ENCODE measurements at places on chromosomes 7 and 10.
A peak's percentile ranks its signal among the peaks of the same experiment; 100 is the strongest.

DNA sequence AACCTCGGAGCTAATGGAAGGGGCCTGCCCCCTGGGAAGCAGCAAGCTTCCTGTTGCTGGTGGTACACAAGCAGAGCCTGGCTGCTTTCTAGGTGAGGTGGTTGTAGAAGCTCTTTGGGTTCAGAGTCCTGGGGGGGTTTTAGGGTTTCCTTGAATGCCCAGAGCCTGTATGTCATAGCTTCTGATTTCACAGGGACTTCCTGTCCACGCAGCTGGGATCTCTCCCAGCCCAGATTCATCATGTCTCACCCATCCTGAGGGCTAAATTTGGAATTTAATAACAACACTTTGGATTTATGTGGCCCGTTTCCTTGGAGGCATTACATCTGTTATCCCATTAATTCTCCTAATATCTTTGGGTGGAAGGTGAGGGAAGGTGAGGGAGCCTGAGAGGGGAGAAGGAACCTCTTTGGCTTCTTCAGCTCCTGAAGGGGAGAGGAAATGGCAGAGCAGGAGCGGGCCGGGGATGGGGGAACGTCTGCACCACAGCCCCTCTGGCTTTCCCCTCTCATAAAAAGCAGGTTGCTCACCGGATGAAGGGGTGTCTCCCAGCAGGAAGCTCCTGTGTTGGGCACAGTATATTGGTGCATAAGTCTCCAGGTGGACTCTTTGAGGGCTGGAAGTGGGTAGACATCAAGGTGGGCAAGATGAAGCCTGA is 19.7 kb downstream of the RPS24 start:
- H3K27me3 ChIP-seq: no peaks in the 10 kb centered on the region
- no peak for DNase-seq
- no peak overlapping the region for H3K27ac ChIP-seq
- H3K4me1 ChIP-seq: no peaks in the 10 kb centered on the region
- H3K36me3 ChIP-seq: no peaks in the 10 kb centered on the region

GRCh38 chr7:38507384-38507783 is 123.8 kb downstream of the AMPH start:
- H3K4me3 ChIP-seq: no peak overlapping the region
- no peaks in the 10 kb centered on the region for H3K4me1 ChIP-seq
- no peak for DNase-seq
- H3K27me3 ChIP-seq: no peaks in the 10 kb centered on the region

- no peak for DNase-seq
- no peaks in the 10 kb centered on the region for H3K4me1 ChIP-seq
Measured at GRCh38 chr7:64787295-64787694, 6.9 kb upstream of the ZNF138 start.

DNA sequence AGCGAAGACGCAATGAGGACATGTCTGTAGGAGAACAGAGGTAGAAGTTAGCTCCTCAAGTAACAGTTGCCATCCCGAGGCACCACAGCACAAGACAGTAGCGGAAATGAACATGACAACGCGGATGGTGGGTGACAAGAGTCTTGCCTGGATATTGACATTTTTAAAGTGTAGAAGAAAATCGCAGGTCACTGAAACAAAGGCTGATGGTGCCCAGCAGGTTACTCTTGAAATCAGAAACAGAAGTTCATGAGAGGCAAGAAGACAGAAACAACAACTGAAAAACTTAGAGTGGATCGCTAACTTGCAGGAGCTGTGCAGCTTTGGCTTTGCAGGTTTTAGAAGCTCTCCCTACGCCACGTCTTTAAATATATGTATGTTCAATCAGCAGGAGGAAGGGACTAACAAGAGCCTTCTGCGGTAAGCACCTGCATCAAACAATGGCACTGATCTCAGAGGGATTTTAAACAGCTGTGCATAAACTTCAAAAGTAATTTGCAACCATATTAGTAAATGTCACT is 1.8 kb downstream of the PRKCQ start:
- H3K27me3 ChIP-seq: peaks cover 47% of the 10 kb centered on the region
- no peaks in the 10 kb centered on the region for H3K36me3 ChIP-seq
- peak overlapping the region; percentile 90 for H3K4me3 ChIP-seq
- no peak for DNase-seq
- H3K4me1 ChIP-seq: no peaks in the 10 kb centered on the region

- DNase-seq: no peak
- no peak overlapping the region for H3K4me3 ChIP-seq
- no peak overlapping the region for H3K27ac ChIP-seq
- no peaks in the 10 kb centered on the region for H3K36me3 ChIP-seq
- peaks cover 7% of the 10 kb centered on the region for H3K4me1 ChIP-seq
Measured at GRCh38 chr7:81469869-81470723, 299.8 kb downstream of the HGF start.

- no peak for DNase-seq
- no peaks in the 10 kb centered on the region for H3K27me3 ChIP-seq
- H3K4me3 ChIP-seq: no peak overlapping the region
- no peaks in the 10 kb centered on the region for H3K36me3 ChIP-seq
- no peaks in the 10 kb centered on the region for H3K4me1 ChIP-seq
Measured at GRCh38 chr10:61051344-61051743, 107.4 kb upstream of the RHOBTB1 start.

GRCh38 chr10:121088524-121088923 is 237.4 kb downstream of the WDR11 start:
- H3K27ac ChIP-seq: no peak overlapping the region
- H3K36me3 ChIP-seq: no peaks in the 10 kb centered on the region
- peaks cover 32% of the 10 kb centered on the region for H3K4me1 ChIP-seq
- no peaks in the 10 kb centered on the region for H3K27me3 ChIP-seq
- DNase-seq: no peak
- no peak overlapping the region for H3K4me3 ChIP-seq

DNA sequence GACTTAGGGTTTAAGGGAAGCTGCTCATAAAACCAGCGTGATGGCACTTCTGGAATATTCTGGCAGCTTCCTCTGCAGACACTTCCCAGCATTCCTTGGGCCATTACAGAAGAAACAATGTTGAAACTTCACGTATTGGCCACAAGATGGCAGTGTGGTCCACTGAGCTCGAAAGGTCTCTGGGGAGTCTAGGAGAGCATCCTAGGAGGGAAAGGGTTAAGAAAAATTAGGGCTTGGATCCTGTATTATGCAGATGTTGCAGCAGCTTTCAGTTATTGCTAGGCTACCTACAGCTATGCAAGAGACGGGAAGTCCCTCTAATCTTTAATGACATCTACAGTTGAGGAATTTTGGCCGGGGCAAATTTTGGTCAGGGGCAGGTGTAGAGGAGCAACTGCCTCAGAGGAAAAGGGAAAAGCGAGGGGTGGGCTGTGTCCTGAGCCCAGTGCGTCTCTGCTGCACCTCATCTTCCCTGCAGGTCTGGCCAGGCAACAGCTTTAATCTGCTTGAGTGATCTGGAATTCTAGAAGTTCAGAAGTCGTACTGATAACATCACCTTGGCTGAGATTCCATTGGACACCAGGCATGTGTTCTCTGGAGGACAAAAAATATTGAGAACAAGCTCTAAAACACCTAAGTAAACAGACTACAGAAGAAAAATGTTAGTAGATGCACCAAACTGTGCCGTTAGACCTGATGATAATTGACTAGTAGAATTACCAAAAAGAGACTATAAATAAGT is 220.8 kb upstream of the PRSS58 start:
- no peak for DNase-seq
- no peak overlapping the region for H3K27ac ChIP-seq
- H3K4me3 ChIP-seq: no peak overlapping the region
- no peaks in the 10 kb centered on the region for H3K27me3 ChIP-seq
- no peaks in the 10 kb centered on the region for H3K36me3 ChIP-seq
- no peaks in the 10 kb centered on the region for H3K4me1 ChIP-seq

- H3K27ac ChIP-seq: peak within 1 kb of the TSS; percentile 97
- H3K4me1 ChIP-seq: peaks cover 64% of the 10 kb centered on the region
- peak; percentile 81 for DNase-seq
- no peaks in the 10 kb centered on the region for H3K27me3 ChIP-seq
- peak within 1 kb of the TSS; percentile 82 for H3K4me3 ChIP-seq
Measured at GRCh38 chr7:48089046-48090003, at the start of gene UPP1. Gene UPP1, plus strand, starts transcription at chr7:48089265. Its CDS starts 5,519 bp downstream, at chr7:48094784.

DNA sequence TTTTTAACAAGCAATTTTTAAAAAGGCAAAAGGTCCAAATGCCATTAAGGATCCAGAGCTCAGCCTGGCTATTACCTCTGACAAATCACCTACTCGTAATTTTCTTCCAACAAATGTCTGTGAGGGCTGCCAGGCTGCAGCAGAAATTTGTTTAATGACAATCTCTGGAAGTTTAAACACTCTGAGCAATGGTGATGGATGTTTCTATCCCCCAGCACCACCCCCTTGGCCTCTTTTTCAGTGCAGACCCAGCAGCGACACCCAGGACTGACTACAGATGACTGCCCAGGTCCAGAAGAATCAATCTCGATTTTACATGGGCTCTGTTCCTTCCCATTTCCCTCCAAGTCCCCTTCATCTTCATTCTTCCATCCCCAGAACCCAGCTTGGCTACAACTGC is 201.4 kb upstream of the AOAH start:
- H3K4me3 ChIP-seq: no peak overlapping the region
- no peaks in the 10 kb centered on the region for H3K36me3 ChIP-seq
- H3K4me1 ChIP-seq: no peaks in the 10 kb centered on the region
- no peak for DNase-seq

DNA sequence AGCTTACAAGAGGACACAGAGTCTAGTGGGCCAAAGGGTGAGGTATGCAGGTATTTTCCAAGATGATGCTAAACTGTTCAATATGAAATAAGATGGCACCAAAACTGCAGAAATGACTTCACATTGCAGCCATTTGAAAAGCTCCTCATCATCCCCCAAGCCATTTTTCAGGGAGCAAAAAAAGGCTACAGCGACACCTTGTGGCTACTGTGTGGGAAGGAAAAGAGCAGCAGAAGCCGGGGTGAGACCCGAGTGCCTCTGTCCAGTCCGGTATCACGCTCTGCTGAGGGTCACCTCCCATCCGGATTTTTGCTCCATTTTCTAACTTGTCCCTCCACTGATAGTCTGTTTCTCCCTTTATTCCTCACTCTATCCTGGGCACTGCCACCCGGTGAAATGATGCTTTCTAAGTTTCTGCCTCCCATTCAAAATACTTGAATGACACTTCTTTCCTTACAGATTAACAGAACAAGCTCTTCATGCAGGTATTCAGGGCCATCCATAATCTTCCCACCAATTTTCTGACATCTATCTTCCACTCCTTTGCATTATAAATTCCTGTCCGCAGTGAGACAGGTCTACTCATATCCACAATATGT is 220.2 kb downstream of the DGKI start:
- H3K27me3 ChIP-seq: no peaks in the 10 kb centered on the region
- no peak overlapping the region for H3K4me3 ChIP-seq
- no peaks in the 10 kb centered on the region for H3K36me3 ChIP-seq
- H3K4me1 ChIP-seq: no peaks in the 10 kb centered on the region
- H3K27ac ChIP-seq: no peak overlapping the region
- no peak for DNase-seq

DNA sequence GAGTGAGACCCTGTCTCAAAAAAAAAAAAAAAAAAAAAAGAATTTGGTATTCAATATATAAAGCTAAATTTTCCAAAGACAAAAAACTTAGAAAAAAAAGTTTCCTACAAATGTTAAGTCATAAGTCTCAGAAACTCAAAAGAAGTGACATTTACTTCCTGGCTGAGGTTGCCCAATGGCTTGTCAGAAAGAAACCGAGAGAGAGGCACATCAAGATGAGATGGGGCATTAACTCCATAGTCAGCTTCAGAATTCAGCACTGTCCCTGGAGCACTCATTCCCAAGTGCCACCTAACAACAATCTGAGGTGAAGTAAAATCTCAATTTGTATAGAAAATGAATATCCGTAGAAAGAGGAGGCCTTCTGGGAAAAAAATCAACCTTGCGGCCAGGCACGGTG is 6.8 kb upstream of the SPOCK2 start:
- no peak overlapping the region for H3K4me3 ChIP-seq
- H3K4me1 ChIP-seq: no peaks in the 10 kb centered on the region
- DNase-seq: no peak
- peaks cover 3% of the 10 kb centered on the region for H3K36me3 ChIP-seq
- H3K27me3 ChIP-seq: no peaks in the 10 kb centered on the region

- no peaks in the 10 kb centered on the region for H3K4me1 ChIP-seq
- H3K27ac ChIP-seq: no peak overlapping the region
- H3K27me3 ChIP-seq: no peaks in the 10 kb centered on the region
- no peak for DNase-seq
- H3K4me3 ChIP-seq: no peak overlapping the region
- no peaks in the 10 kb centered on the region for H3K36me3 ChIP-seq
Measured at GRCh38 chr7:7486362-7486761, 49.3 kb downstream of the COL28A1 start.

- H3K36me3 ChIP-seq: no peaks in the 10 kb centered on the region
- no peak overlapping the region for H3K4me3 ChIP-seq
- H3K27ac ChIP-seq: no peak overlapping the region
- H3K4me1 ChIP-seq: peaks cover 12% of the 10 kb centered on the region
Measured at GRCh38 chr7:17773289-17773626, 167.0 kb downstream of the SNX13 start.

- H3K27me3 ChIP-seq: peaks cover 19% of the 10 kb centered on the region
- H3K4me1 ChIP-seq: peaks cover 23% of the 10 kb centered on the region
- H3K36me3 ChIP-seq: no peaks in the 10 kb centered on the region
- H3K4me3 ChIP-seq: no peak overlapping the region
Measured at GRCh38 chr7:128171342-128171918, 69.6 kb upstream of the LEP start.

DNA sequence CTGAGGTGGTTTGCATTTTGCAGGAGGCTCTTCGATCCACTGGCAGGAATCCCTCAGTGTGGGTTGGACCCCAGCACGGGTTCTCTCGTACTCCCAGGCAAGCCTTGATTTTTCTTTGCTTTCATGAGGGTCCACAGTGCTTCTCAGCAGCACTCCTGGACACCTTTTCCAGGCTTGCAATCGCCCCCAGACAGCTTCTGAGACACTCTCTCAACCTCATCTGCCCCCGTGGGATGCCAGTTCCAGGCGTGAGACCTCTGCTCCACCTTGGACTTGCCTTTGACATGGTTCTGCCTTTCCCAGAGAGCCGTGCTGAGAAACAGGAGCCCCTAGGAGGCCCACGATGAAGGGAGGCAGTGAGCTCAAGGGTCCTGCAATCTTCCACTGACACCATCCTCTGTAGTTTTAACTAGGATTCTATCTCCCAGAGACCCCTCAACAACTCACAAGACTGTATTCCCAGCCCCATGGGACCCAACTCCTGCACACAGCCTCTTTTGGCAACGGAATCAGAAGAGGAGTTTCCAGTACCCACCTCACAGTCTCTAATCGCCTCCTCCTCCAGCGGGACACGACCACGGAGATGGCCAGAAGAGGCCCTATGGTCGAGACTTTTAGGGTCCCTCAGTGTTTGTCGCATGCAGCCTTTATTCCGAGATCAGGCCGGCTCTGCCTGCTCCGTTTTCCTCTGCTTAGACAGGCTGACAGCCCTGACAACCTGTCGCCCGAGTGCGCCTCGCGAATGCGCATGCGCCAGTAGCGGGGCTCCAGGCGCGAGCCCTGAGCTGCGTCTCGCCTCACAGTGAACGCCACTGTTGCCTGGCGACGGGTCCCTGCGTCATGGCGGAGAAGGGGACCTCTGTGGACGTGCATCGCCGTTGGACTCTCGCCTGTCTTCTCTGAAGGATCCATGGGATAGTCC is 26.0 kb upstream of the ZNF273 start:
- H3K4me1 ChIP-seq: no peaks in the 10 kb centered on the region
- DNase-seq: no peak
- no peaks in the 10 kb centered on the region for H3K27me3 ChIP-seq
- no peak overlapping the region for H3K27ac ChIP-seq
- no peaks in the 10 kb centered on the region for H3K36me3 ChIP-seq

GRCh38 chr7:102433219-102434038 is at the start of gene ORAI2:
Gene ORAI2, plus strand, starts transcription at chr7:102433575. Its CDS starts 5,382 bp downstream, at chr7:102438957.
- H3K4me3 ChIP-seq: peak within 1 kb of the TSS; percentile 61
- no peaks in the 10 kb centered on the region for H3K36me3 ChIP-seq
- peak; percentile 16 for DNase-seq
- H3K4me1 ChIP-seq: peaks cover 24% of the 10 kb centered on the region
- H3K27me3 ChIP-seq: no peaks in the 10 kb centered on the region

GRCh38 chr10:114337510-114338462 is 66.5 kb downstream of the AFAP1L2 start:
- H3K27me3 ChIP-seq: no peaks in the 10 kb centered on the region
- DNase-seq: no peak
- H3K27ac ChIP-seq: peak overlapping the region; percentile 17
- peaks cover 14% of the 10 kb centered on the region for H3K4me1 ChIP-seq
- no peaks in the 10 kb centered on the region for H3K36me3 ChIP-seq

All from esophagus squamous epithelium (tissue), 5 donors.